Stimulated activated effector memory CD8-positive, alpha-beta T cell treated with anti-CD3 and anti-CD28 coated beads, Interleukin-12 subunit alpha, Interleukin-12 subunit beta, amount 100 ng/mL, for 72 hours (primary cell): ENCODE measurements at places on chromosomes 13 and 19.

DNA sequence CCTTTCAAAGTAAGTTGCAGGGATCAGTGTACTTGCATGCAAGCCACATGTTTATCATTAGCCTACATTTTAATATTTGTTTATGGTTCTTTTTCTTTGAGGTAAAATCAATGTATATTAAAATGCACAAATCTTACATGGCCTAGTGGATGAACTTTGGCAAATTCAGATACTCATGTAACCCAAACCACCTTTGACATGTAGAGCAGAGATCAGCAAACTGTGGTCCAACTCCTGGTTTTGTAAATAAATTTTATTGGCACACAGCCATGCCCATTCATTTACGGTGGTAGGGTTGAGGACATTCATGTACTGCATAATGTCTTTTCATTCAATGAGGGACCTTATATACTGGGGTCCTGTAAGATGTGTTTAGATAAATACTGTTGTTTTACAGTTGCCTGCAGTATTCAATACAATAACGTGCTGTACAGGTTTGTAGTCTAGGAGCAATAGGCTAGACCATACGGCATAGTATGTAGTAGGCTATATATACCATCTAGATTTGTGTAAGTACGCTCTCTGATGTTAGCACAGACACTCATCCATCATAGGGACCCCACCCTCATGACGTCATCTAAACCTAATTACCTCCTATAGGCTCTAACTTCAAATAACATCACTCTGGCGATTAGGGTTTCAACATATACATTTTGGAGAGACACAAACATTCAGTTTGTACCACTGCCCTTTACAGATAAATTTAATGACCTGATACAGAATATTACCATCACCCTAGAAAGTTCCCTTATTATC is 5.7 kb downstream of the NDFIP2 start:
- no peak for DNase-seq

- DNase-seq, result no peak
Observed at GRCh38 chr19:50876456-50876855, 3.2 kb downstream of the KLK2 start.

DNA sequence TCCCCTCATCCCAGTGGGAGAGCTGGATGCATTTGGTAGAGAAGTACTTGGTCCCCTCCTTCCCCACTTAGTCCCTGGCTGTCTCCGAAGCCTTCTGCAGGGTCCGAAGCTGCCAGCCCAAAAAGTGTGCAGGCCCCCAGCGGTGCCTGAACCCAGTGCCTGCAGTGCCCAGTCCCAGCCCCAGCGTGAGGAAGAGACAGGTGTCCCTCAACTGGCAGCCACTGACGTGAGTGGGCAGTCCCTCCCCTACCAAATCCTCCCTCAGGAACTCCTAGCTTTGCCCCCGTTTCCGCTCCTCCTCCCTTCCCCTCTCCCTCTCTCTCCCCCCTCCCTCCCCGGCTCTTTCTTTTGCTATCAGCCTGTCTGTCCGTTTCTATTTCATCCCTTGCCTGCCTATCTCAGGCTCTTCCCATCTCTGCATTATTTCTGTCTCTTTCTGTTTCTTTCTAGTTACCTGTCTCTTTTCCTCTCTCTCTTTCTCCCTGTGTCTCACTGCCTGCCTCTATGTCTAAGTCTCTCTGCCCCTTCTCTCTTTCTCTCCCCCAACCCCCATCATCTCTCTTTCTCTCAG is 1.8 kb upstream of the LTBP4 start:
- DNase-seq, result no peak

DNA sequence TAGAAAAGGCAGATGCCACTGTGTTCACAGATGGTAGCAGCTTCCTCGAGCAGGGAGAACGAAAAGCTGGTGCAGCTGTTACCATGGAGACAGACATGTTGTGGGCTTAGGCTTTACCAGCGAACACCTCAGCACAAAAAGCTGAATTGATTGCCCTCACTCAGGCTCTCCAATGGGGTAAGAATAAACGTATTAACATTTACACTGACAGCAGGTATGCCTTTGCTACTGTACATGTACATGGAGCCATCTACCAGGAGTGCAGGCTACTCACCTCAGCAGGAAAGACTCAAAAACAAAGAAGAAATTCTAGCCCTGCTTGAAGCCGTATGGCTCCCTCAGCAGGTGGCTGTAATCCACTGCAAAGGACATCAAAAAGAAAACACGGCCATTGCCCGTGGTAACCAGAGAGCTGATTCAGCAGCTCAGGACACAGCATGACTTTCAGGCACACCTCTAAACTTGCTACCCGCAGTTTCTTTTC is 197.7 kb downstream of the ZNF737 start:
- DNase-seq, result no peak

DNA sequence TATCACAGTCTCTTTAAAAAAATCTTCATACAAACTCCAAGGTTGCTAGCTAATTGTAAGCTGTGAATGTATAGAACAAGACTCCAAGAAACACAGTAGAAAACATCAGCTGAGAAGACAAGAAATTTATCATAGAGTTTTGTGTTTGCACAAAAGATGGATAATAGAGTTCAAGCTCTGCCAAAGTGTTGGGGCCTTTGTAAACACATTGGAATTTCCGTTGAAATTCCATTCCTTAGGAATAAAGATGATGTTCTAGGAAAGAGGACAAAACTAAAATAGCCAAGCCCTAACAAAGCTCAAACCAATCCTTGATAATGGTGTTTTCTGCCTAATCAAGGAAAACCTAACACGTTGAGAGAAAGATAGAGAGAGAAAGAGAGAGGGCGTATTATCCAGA is 20.6 kb downstream of the LRRC63 start:
- no peak for DNase-seq

- no peak for DNase-seq
Observed at GRCh38 chr13:53336441-53337160, 308.0 kb downstream of the OLFM4 start.

DNA sequence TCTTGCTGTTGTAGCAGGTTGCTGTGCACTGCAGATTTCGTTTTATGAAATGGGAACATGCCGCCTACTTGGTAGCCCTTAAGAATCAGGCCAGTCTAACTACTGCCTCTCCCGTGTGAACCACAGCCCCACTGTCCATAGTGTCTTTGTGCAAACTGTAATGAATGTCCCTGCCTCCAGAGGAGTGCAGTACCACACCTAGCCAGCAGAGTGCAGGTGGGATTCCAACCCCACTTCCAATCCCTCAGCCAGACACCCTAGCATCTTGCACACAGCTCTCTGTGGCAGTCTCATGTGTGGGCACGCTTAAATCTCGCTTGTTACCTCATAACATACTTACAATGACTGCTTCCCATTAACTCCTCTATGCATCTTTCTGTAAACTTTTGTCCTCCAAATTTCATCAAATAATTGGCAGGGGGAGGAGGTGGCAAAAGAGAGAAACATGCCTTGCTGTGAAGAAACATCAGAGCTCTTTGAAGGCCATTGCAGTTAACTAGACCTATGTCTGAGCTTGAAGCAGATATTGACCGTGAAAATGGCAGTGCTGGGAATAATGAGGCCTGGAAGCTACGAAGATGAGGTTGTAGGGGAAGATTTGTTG is 47.2 kb downstream of the ZAR1L start:
- DNase-seq, result no peak

GRCh38 chr19:18319591-18320135 is 3.2 kb downstream of the LSM4 start:
- no peak for DNase-seq

DNA sequence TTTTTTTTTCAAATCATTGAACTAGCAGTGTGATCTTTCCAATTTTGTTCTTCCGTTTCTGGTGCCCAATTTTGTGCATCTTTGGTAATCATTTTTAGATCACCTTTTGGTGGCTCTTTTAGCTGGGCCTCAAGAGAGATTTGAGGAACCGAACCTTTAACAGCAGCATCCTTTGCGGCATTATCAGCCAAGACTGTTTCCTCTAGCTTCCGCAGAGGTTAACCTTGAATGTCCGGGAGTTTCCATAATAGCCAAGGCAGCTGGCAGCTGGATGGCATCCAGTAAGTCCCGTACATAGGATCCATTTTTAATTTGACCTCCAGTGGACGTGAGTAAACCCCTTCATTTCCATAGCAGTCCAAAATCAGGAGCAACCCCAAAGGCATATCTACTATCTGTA is 9.6 kb downstream of the IRGC start:
- DNase-seq, result no peak

GRCh38 chr19:38701455-38702063 is 42.7 kb downstream of the CAPN12 start:
- DNase-seq, result no peak

GRCh38 chr19:2306971-2307370 is 983 bp downstream of the LINGO3 start:
- no peak for DNase-seq

- DNase-seq, result no peak
Observed at GRCh38 chr13:112072534-112073244, 5.7 kb downstream of the SOX1 start.

GRCh38 chr13:27151798-27152599 is 19.6 kb downstream of the USP12 start:
- DNase-seq, result no peak

DNA sequence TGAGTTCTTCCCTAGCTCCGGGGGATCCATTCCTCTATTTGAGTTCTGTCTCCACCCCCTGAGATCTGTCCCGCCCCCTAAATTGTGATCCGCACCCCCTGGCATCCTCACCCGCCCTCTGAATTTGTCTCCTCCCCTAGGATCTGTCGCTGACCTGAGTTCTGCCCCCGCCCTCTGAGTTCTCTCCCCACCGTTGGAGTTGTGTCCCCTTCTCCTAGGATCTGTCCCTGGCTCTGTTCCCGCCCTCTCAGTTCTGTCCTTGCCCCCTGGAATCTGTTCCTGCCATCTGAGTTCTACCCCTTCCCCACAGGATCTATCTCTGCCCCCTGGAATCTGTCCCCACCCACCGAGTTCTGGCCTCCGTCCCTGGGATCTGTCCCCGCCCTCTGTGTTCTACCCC is 1.0 kb upstream of the SLC17A7 start:
- DNase-seq, result peak; percentile 68

- no peak for DNase-seq
Observed at GRCh38 chr13:108830916-108831315, 201.5 kb downstream of the MYO16 start.

DNA sequence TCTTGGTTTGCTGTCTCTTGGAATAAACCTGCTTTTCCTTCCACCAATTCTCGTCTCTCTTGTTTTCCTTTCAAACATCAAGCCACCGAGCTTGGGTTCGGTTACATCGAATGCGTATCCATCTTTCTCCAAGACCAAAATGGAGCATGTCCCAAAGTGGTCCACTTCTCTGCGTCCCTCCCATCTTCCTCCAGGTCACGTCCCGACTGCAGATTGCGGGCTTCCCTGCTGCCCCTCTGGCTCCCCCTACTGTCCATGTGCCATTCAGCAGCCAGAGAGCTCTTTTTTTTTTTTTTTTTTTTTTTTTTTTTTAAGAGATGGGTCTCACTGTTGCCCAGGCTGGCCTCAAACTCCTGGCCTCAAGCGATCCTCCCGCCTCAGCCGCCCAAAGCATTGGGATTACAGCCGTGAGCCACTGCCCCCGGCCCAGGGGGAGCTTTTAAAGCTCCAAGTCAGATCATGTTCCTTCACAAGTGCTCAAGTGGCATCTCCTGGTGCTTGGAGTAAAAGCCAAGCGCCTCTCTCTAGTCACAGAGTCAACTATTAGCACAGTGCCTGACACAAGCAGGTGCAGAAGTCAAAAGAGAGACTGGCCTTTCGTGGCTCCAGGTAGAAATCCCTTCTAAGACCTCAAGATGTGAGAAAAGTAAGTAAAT is 10.0 kb downstream of the COL5A3 start:
- DNase-seq, result peak; percentile 77

DNA sequence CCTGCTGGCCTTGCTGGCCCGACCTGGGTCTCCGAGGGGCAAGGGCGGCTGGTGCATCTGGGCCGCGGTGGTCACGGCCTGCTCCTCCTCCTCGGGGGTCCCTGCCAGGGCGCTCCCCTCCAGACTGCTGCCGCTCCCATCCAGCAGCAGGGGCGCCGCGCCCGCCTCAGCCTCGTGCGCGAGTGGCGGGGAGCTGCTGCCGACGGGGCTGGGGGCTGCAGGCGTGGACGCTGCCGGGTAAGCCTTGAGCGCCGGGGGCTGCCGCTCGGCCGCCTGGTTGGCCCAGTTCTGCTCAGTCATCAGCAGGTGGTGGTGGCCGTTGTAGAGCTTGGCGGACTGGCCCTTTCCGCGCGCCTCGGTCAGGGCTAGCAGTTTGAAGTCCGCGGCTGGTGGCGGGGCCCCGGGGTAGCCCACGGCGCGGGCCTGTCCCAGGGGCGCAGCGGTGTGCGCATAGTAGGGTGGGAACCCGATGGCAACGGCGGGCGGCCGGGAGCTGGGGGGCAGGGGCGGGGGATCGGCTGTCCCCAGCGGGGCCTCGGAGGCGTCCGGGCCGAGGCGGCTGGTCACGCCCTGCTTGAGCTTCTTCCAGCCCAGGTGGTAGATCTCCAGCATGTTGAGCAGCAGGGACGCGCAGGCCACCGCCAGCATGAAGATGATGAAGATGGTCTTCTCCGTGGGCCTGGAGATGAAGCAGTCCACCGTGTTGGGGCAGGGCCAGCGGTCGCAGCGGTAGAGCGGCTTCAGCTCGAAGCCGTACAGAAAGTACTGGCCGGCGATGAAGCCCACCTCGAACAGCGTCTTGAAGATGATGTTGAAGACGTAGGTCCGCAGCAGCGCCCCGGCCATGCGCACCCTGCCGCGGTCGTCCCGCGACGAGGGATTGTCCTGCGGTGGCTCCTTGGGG is 18.6 kb downstream of the GJA3 start:
- no peak for DNase-seq

- no peak for DNase-seq
Observed at GRCh38 chr19:38285567-38285966, 18.5 kb upstream of the C19orf33 start.
